ENCODE measurements at places on chromosomes 4 and X. TPM values are rescaled to one million over a fixed set of nuclear protein-coding genes. Genes with fewer than 3 reads are reported as not detected.

GSX2 gene
- not detected for total RNA-seq

IL2 gene
- not detected for total RNA-seq

DNA sequence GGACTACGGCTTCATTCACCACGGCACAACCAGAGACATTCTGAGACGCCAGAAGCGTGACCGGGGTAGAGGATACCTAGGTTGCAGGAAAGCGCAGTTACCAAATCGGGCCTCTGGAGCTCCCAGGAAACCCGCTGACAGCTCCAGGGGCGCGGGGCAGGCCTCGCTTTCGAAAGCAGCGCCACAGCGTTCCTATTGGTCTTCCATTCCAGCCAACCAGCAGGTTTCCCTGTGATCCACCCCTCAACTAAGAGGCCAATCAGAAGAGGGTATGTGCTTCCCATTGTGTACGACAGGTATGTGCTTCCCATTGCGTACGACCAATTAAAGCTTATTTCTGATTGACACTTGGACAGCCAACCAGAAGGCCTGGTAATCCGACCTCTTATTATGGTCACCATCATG, 14.9 kb downstream of the SNX12 start:
- peak; percentile 9 for DNase-seq

DNA sequence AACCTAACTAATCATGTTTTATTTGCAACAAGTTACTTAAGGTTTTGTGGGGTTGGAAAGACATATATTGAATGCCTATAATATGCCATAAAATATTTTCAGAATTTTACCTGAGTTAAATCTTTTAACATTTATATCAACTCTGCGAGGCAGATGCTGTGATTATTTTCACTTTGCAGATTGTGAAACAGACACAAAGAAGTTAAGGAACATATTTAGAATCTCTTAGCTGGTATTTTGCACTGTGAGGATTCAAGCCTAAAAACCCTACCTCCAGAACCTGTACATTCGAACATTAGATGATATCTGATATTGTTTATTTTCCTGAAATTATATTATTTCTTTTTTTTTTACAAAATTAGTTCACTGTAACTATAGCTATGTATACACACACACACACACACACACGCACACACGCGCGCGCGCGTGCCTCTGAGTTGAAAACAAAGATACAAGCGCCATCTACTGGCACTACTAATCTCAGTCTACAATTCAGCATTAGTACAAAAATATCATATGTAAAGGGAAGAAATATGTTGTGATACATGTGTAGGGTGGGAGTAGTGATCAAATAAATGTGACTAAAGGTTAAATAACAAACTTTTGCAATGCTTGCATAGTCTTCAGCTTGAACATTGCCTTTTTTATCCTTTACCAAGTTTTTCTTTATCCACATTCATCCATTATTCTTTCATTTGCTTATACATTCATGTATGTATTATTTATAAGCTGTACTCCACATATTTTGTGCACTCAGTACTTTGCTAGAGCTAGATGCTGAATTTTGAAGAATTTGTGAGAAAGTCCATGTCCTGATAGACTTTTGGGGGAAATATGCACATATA, 61.5 kb downstream of the ANXA10 start:
- DNase-seq, result peak; percentile 47

DNA sequence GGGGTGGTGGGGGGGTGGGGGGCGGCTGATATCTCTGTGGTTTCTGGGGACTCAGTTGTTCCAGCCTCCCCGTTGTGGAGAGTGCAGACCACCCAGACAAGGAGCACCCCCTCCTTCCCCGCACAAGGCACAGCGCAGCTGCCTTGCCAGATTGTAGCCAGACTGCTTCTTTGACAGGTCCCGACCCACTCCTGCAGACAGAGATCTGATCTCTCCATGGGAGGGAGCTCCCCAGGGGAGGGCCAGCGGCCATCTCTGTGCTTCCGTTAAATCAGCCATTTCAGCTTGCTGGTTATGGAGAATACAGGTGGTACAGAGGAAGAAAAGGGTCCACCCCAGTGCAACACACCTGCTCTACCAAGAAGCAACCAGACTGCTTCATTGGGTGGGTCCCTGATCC, 80.8 kb downstream of the FGF16 start:
- DNase-seq, result no peak

- no peak for DNase-seq
Observed at GRCh38 chr4:744212-744841, 38.7 kb downstream of the PCGF3 start.

VCX2 gene
- not detected for total RNA-seq

GRIA3 gene
- under 0.01 TPM for total RNA-seq

ELF2 gene
- 48.0 TPM for total RNA-seq

CCNA2 gene
- 43.2 TPM for total RNA-seq

DNA sequence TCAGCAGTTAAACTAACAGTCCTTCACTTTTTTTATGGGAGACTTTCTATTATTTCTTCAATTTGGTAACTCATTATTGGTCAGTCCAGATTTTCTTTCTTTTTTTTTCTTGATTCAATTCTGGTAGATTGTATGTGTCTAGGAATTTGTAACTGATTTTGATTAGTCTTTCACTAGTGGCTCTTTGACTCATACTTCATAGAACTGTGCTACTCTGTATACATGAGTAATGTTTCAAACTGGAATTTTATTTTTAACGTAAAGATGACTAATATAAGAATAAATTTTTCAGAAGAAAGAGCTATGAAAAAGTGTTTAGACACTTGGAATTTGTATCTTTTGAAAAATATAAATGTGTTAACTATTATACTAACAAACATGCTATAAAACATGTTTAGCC, 813.0 kb downstream of the TRAM1L1 start:
- DNase-seq, result no peak

DNA sequence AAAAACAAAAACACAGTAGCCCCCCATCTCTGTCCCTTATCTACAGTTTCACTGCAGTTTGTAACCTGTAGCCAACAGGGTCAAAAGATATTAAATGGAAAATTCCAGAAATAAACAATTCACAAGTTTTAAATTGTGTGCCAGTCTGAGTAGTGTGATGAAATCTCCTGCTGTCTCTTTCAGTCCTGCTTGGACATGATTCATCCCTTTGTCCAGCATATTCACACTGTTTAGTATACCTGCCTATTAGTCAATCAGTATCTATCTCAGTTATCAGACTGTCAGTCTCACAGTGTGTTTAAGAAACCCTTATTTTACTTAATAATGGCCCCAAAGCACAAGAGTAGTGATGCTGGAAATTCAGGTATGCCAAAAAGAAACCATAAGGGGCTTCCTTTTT, 21.9 kb downstream of the CNOT6L start:
- DNase-seq, result peak; percentile 86

GRCh38 chr4:81628489-81628888, 156.8 kb upstream of the RASGEF1B start:
- peak; percentile 85 for DNase-seq

DNA sequence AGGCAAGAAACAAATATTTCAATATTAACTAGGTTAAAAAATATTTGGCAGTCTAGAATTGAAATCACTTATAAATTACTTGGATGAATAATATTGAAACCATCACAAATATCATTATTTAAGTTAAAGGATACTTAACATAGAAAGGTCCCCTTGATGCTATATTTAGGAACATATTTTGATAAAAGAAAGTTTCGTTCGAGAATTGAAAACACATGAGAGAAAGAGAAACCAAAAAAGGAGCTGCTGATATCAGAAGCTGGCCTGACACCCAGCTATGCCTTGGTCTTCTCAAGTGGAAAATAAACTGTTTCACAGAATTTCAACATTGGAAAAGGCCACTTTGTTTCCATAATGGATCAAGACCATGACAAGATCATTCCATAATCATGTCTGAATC, 762.4 kb downstream of the DMD start:
- no peak for DNase-seq

- DNase-seq, result no peak
Observed at GRCh38 chr4:79993476-79993875, 79.6 kb downstream of the ANTXR2 start.

SPANXB1 gene
- total RNA-seq, result not detected

DNA sequence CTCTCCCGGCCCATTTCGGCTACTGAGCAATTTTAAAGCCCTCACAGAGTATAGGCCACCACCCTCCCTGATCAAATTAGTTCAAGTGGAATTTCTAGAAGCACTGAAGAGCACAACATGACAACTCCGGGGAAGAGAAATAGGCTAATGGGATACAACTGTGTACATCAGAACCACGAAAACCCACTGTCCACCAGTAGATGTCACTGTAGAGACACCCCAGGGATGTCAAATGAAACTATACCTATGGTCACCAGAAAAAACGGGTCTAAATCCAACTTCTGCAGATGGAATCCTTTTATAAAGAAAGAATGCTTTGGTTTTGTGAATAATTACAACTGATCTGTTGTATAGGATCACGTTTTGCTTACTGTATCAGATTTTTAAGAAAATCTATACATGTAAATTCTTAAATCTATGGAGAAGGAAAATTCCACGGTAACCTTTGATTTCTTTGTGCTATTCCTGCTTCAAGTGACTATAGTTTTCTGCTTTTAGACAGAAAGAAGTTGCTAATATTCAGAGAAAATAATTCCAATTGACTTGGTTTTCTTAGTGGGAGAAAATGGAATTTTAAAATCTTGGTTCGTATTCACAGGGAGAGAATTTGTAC, 29.5 kb upstream of the MAP3K15 start:
- peak; percentile 51 for DNase-seq

DNA sequence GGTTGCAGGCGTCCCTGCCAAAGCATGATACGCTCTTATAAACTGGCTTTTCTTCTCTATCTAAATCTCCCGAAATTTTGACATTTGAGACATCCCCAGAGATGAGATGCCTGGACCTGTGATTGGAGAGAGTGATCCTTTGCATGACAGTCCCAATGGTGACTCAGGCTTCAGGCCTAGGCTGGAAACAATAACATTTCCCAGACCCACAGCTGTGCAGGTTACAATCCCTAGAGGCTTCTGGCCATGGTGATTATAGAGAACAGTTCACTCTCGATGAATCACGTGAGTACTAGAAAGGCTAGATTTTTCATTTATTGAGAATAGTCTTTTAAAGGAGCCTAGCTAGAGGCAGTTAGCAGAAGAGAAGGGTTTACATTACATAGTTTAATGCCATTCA, 75.9 kb downstream of the SPATA18 start:
- no peak for DNase-seq

DNA sequence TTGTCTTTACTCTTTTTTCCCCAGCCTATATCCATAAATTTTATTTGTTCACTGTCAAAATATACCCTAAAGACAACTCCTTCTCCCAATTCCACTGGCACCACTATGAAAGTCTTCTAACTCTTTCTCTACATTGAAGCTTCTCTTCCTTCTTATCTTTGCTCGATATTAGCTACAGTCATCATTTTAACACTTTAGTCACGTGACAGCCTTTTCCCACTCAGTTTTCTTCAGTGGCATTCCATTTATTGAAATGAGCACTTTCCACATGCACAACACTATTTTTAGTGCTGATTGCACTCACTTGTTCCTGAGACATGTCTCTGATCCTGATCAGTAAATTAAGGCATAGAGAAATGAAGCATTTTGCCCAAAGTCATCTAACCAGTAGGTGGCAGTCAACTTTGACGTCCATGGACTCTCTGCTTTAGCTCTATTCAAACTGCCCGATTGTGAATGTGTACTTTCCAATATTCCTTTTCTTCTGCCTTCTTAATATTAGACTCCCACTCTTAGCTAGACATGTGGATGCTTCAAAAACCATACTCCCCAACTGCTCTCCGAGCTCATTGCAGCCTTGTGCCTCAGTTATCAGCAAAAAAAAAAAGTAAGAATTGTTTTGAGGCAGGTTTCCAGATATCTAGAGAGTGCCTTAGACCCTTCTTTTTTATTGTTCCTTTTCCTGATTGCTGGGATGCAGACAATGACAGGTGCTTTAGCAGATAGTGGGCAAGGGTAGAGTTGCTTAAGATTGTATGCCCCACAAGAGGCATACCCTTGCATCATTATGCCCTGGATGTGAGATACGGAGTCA, 394.4 kb upstream of the ADGRL3 start:
- DNase-seq, result peak; percentile 2

DNA sequence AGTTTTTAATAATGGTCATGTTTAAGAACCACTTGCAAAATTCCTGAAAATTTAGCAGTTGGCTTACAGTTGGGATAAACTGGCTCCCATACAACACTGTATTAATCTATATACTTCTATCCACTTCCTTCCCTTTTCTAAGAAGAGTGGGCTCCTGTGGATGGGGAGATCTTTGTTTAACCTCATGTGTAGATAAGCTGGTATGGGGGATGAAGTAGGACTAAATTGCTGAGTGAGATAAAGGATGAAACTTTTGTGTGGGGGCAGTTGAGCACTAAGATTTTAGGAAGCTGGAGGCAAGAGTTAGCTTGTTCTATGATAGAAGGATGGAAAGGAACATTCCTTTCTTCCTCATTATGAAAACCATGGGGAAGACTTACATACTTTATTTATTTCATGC, 54.6 kb upstream of the ATP8A1 start:
- DNase-seq, result no peak

DNA sequence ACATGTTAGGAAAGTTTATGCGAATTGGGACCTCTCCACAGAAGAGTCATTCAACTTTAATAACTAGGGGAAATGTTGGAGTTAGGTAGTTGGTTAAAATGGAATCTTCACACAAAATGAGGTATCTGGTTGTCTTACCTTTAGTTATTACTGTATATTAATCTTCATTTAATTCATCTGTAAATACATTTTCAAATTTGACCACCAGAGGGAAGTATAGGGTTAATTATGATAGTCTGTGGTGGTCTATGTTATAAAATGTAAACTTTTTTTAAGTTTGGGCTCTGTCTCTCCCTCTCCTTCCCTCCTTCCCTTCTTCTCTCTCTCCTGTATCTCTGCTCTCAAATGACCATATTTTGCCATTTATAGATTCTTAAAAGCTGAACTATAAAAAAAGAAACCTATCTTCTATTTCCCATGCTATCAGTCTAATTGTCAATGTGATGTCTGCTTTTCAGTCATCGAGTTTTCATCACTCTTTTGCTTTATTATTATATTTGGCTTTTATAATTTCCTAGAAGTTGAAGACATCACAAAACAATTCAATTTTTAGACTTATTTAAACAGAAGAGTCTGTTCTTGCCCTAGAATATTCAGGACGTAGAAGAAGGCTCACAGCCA, 49.8 kb downstream of the TMEM144 start:
- DNase-seq, result peak; percentile 11

Measured in renal cortical epithelial cell (primary cell).